Psoas muscle (tissue), 8 donors: ENCODE measurements at places on chromosomes 2 and 18. TPM values are rescaled to one million over a fixed set of nuclear protein-coding genes. Genes with fewer than 3 reads are reported as not detected.

DNA sequence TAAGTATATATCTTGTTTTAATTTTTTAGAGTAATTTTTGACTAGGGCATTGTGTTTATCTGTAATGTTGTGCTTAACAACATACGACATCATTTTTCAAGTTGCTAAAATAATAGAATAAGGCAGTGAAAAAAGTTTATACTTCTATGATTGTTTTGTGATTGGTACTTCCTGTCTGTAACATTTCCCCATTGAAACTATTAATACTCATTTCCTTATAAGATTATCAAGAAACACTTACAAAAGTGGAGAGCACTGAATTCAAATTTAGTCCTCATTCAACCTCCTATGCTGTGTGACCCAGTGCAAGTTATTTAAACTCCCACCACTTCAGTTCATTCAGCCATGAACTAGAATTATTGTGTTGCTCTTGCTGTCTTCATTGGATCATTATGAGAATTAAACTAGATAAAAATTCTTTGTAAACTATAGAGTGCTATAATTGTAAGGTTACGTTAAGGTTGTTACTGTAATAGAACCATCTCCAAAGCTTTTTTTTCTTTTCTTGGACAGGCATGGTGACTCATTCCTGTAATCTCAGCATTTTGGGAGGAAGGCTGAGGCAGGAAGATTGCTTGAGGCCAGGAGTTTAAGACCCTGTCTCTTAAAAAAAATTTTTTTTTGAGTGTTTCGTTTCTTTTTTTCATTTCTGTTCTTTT lies 2.8 kb downstream of the ETAA1 start:
- DNase-seq = no peak

DNA sequence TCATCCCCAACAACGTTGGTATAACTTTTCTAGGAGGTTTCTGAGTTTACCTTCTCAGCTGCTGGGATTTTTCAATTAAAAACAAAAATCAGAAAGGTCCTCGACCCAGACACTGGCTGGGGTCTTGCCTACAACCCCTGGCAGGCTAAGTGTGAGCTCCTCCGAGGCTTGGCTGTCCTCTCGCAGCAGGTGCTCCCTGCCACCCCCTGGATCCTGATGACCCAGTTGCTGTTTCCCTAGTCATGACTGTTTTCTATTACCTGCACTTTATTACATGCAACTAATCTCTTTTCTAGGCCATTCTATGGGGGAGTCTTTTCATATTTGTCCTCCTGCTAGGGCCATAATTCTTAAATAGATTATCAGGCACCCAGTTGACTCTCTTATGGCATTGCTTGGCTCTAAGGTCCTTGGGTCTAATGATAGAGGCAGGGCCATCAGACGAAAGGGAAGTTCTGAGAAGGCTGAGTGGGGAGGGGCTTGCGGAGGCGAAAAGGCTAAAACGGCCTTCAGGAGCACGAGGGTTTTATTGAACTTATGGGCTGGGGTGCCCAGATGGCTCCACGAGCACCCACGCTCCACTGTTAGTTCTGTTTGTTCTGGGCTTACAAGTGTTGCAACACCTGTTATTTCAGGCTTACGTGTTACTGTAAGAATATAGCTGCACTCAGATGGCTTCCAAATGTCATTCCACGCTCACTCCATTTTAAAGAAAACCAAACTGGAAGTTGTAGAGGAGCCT lies 166.0 kb downstream of the NCK2 start:
- no peak for DNase-seq

SIX3 gene
- total RNA-seq = not detected

ALKAL2 gene
- not detected for total RNA-seq

MSTN gene
- 2.1 TPM for total RNA-seq

- DNase-seq = no peak
These were observed 57.3 kb upstream of the SLC66A3 start for GRCh38 chr2:11097854-11098387.

NEB gene
- 7,790 TPM for total RNA-seq

CD226 gene
- total RNA-seq = 1.8 TPM

DNA sequence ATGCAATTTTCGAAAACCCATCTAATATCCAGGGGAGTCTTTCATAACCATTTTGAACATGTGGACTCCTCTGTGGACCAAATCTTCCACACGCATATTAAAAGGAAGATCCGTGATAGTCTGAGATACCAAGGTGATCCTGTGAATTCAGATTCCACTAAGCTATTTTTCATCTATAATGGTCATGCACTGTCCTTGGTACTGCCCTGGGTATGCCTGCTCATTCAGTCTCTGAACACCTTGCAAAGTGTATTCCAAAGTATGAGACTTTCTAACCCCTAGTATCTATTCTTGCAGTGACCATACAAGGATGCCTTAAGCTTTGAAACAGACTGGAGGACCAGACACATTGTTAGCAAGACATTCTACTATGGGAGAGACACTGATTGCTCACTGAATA lies 217.6 kb upstream of the CCDC150 start:
- no peak for DNase-seq

- no peak for DNase-seq
These were observed 89.1 kb downstream of the SCN2A start for GRCh38 chr2:165328272-165328671.

GRCh38 chr2:178990533-178991241 lies 59.2 kb downstream of the CCDC141 start:
- DNase-seq = no peak

- no peak for DNase-seq
These were observed 838.8 kb downstream of the SLC4A3 start for GRCh38 chr2:220466251-220466691.

GRCh38 chr2:219449609-219450008 lies 15.0 kb downstream of the SPEG start:
- peak; percentile 4 for DNase-seq

LTBP1 gene
- total RNA-seq = 26.8 TPM

MC2R gene
- not detected for total RNA-seq

GRCh38 chr2:113861740-113862139 lies 28.1 kb upstream of the ACTR3 start:
- DNase-seq = no peak

DNA sequence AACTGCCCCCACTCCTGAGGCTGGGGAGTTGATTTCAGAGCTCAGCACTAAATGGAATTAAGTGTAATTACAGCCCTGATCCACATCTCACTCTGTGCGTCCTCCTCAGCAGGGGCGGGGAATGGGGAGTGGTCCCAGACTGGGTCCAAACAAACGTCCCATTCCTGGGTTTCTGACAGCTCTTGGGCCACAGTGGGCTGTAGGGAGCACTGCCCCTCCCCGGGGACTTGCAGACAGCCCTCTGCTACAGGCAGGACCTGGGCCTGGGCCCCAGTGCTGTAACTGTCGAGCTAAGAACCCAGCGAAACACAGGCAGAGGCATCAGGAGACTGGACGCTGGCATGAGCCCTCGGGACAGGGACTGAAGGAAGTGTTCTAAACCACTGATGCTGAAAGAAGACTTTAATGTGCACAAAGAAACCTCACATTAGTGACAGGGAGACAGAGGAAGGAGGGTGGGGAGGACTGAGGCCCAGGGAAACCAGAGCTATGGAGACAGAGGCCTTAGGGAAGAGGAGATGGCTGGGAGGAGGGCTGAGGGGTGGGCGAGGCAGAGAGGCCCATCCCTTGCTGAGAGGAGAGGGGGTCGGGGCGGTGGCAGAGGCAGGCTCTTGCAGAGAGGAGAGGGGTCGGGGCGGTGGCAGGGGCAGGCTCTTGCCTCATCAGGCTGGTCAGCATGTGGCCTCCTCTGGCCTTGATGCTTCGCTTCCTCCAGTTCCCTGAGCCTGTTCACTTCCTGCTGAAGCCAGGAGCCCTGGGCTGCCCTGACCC lies 5.8 kb upstream of the SEMA4C start:
- no peak for DNase-seq

TMEM198 gene
- 1.8 TPM for total RNA-seq

HOXD4 gene
- total RNA-seq = 1.2 TPM

DNA sequence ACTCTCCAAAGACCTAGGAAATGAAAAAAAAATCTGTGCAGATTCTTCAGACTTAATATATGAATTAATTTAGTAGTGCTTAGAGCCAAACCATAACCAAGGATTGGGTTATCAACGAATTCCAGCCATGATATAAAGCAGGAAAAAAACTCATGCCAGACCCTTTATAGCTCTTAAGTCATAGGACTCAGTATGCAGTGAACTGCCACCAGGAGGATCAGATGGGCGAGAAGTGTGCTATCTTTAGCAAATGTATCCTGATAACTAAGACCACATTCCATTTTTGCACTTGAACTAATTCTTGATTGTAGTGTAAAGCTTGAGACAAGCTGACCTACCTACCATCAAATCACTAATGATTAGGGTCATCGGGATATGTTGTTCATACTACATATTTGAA lies 178.1 kb downstream of the IKZF2 start:
- DNase-seq = no peak

DNA sequence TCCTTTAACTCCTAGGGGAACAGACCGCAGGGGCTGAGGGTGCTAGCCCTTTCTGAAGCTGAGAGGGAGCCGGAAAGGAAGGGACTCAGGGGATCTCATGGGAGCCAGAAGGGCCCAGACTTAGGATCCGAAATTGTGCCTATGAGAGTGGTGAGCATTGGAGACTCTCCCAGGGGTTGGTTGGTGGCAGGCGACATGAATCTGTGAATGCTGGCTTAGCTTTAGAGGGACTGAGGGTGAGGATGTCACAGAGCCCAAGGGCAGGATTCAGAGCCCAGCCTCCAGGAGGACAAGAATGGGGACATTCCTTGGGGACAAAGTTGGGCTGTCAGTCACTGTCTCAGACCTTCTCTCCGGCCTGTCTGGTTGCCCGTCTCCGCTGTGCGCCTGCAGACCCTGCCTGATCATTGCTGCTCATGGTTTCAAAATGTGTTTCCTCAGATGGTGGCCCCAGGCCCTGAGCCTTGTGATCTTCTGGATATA lies 17.5 kb downstream of the GNLY start:
- no peak for DNase-seq

GRCh38 chr18:64539847-64540246 lies 391.0 kb upstream of the LINC00305 start:
- no peak for DNase-seq

- no peak for DNase-seq
These were observed 297.9 kb downstream of the NDUFA10 start for GRCh38 chr2:239727182-239727775.

GRHL1 gene
- 1.2 TPM for total RNA-seq

GRCh38 chr2:119433636-119434327 lies 2.1 kb downstream of the TMEM37 start:
- no peak for DNase-seq

DNA sequence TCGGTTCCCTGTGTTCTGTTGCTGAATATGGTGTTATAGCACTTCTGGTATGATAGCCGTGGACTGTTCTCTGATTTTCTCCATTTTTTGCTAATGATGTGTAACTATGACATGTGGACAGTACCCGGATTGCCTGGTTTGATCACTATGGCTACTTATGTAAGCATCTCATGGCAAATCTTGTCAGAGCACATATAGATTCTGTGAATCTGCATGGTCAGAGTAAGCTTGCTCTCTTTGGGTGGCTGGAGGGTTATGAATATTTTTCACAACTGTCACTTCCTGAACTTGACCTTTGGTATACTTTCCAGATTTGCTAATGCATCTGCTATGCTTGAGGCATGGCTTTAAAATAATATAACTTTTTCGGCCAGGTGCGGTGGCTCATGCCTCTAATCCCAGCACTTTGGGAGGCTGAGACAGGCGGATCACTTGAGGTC lies 36.8 kb upstream of the ATP8B1 start:
- DNase-seq = no peak

DNA sequence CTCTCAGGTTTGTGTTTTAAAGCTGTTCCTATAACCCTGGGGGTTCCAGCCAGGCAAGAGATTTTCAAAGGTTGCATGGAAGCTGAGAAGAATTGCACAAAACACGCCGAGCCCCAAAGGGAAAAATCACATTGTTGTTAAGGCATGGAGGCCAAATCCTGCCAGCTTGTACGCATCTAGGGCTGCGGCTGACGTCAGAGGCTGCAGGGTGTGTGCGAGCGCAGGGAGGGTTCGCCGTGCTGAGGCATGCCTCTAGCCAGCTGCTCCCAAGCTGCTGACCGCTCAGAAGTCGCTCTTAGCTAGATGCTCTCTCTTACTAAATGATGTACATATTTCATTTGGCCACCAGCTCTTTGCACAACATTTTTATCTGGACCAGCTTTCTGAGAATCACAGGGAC lies 191.8 kb downstream of the LPIN1 start:
- DNase-seq = no peak
